ENCODE measurements at places on chromosomes 6 and 20.

DNA sequence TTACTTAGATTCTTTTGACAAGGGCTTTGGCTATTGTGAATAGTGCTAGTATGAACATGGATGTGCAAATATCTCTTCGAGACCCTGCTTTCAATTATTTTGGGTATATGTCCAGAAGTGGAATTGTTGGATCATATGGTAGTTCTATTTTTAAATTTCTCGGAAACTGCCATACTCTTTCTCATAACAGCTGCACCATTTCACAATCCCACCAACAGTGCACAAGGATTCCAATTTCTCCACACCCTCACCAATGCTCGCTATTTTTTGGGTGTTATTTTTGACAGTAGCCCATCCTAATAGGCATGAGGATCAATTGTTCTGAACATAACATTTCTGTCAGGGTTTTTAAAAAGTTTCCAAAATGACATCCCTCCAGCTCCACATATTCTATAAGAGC, 69.2 kb upstream of the ESR1 start:
- DNase-seq, result no peak

GRCh38 chr6:159815410-159815809, 15.3 kb downstream of the PNLDC1 start:
- DNase-seq, result no peak

- DNase-seq, result no peak
Observed at GRCh38 chr6:63565727-63566596, 6.3 kb upstream of the LOC128125822 start.

DNA sequence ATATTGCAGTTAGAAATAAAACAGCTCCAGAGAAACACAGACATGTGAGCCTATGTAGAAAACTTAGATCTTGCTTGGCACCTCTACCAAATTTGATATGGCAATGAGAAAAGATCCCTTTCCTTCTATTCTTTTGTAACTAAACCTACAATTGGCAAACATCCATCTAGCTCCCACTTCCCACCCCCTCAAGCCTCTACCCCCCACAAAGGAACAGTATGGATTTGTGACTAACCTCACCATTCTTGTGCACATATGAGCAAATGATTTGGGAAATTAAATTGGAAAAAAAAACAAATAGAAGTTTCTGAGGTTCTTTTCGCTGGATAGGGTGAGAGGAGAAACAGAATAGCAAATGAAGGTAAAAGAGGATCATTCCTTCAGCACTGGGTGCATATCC, 85.8 kb upstream of the TIAM2 start:
- DNase-seq, result no peak

DNA sequence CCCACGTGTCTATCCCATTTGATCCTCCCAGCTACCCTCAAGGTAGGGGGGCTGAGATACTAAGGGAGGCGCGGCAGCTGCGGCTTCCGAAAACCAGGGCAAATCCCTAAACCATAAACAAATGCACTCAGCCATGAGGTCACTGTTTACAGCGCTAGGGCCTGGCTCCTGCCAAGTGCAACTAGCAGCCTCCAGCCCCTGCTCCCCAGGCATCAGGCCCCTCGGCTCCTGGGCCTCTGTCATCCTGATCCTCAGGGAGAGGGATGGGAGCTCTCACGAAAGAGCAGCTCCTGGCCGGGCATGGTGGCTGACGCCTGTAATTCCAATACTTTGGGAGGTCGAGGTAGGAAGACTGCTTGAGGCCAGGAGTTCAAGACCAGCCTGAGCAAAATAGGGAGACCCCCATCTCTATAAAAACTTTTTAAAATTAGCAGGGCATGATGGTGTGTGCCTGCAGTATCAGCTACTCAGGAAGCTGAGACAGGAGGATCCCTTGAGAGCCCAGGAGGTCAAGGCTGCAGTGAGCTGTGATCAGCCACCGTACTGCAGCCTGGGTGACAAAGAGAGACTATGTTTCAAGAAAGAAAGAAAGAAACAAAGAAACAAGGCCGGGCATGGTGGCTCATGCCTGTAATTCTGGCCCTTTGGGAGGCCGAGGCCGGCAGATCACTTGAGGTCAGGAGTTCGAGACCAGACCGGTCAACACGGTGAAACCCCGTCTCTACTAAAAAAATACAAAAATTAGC, 42.5 kb upstream of the TLDC2 start:
- peak; percentile 72 for DNase-seq

DNA sequence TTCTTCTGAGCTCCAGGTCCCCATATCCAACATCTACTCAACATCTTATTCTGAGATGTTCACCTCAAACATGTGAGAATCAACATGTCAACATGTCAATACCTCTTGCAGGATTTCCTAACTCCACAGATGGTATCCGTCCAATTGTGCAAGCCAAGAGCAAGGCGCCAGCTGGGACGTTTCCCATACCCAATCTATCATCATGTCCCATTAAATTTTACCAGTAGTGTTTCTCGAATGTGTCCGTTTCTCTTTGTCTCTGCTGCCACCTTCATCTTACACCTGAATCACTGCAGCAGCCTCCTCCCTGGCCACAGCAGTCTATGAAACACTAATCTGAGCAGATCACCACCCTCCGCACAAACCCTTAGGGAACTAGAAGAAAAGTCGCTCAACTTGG, 78.0 kb upstream of the RPS6KA2 start:
- DNase-seq, result no peak

- DNase-seq, result no peak
Observed at GRCh38 chr6:548517-548916, 108.4 kb downstream of the HUS1B start.

DNA sequence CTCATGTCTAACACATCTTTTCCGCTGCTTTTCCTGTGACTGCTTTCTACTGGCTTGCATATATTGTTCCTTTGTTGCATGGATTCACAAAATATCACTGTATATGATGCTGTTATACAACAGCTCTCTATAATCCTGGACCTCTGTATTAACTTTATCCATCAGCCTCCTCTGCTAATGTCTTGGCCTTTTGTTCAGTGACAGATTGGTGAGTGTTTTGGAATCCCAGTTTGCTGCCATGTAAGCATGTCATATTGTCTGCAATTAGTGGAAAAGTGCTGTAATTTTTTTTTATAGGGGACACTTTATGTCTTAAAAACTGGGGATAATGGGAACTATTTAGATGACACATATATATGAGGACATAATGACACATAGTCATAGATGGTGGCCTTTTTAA, 3.0 kb downstream of the RIMS1 start:
- no peak for DNase-seq

DNA sequence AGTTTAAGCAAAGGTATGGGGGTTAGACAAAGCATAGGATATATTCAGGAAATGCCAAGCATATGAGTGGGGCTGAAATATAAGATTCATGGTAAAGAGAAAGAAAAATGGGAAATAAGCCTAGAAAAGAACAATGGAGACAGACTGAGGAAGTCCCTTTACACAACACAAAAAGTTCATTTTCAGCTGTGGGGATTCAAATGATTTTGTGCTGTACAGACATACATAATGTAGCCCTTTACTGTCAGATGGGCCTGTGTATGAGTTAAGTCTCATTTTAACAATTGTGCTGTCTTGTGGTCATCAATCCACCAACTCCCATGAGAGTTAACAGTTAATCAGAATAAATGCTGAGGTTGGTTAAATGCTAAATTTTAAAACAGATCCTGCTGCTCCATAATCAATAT, 37.2 kb downstream of the REV3L start:
- DNase-seq, result no peak

- no peak for DNase-seq
Observed at GRCh38 chr6:15441215-15441868, 195.5 kb downstream of the JARID2 start.

GRCh38 chr6:131419702-131420101, 153.3 kb upstream of the ARG1 start:
- DNase-seq, result no peak

GRCh38 chr6:167122827-167123657, at the start of gene CCR6:
Gene CCR6, plus strand, starts transcription at chr6:167123096. Its CDS starts 13,039 bp downstream, at chr6:167136135.
- no peak for DNase-seq

- no peak for DNase-seq
Observed at GRCh38 chr6:107217248-107217647, 101.9 kb upstream of the BEND3 start.

DNA sequence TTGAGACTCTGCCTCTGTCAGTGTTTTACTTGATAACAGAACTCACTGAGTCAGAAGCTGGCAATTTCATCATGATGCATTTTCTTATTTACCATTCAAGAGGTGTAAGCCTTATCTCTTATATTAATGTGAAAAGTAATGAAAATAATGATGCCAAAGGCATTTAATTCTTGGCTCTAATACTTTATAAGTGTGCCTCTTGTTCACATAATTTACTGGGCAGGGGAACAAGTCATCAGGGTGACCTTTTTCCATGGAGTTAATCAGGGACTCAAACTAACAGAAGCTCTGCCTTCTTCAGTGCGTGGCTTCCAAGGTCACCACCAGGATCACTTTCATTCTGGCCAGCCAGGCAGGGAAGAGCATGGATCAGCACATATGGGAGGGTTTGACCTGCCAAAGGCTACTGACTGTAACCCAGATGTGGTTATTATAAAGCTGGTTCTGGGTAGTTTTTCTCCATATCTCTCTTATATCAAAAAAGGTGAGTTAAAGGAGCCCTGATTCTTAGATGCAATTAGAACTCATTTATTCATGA, 5.2 kb upstream of the PLCB1 start:
- DNase-seq, result no peak

DNA sequence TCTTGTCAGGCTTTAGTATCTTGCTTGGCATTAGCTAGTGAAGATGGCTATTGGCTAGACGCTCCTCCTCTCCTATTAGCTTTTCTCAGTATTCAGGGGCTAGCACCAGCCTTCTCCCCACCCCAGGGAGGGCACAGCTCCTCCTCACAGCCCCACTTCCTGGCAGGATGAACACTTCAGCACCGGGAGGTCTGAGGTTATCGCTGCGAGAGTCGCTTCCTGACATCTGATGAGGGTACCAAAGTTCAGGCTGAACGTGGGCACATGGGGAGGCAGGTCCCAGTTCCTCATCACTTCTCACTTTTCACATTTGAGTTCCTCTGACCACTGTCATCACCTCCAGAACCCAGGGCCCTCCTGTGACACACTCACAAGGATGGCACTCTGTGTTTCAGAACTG, 66.6 kb downstream of the LAMA4 start:
- no peak for DNase-seq

DNA sequence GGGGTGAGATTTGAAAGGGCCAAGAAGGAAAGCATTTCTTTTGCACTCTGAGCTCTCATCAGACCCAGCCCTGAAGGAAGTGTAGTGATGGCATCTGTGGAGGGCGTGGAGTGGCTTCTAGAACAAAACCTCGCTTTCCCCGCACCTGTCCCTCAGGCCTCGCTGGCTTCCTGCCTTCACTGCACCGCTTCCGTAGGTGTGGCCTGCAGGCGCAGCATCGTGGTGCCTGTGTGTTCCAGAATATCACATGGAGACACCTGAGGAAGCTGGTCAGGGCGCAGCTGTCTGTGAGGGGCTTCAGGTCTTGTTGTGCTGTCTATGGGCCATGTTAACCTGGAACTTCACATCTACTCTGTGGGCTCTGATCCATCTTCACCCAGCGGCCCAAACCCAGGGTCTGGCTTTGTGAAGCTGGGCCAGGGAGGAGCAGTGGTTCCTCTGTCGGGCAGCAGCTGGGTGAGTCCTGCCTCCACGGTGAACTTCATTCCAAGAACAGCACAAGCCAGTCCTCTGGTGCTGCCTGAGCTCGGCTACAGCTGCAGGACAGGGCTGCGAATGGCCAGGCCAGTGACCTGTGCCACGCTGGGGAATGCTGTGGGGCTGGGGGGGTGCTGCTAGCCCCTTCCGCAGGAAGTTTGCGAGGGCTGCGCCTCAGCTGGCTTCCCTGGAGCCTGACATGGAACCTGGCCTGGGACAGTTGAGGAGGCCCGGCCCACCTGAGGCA, 40.9 kb downstream of the DSTN start:
- no peak for DNase-seq

DNA sequence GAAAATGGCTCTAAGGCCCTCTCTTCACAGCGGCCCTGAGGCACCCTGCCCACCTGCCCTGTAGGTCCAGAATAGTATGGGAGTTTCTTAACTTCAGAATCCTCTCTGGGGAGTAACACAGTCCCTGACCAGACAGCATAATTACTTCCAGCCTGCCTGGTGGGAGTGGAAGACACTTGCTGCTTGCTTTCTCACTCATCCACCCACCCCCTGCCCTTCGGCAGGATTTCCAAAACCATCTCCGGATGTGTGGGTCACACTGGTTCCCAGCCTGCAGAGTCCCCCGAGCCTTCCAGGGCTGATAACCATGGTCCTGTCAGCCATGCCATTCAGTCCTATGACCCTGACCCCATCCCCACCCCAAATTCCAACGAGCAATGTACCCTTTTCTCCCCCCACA, 5.4 kb downstream of the SLC29A1 start:
- DNase-seq, result no peak
